ENCODE measurements at places on chromosomes 16 and 17. TPM values are rescaled to one million over a fixed set of nuclear protein-coding genes. Genes with fewer than 3 reads are reported as not detected.

Gene LDHD
- 6.8 TPM for polyA plus RNA-seq

DNA sequence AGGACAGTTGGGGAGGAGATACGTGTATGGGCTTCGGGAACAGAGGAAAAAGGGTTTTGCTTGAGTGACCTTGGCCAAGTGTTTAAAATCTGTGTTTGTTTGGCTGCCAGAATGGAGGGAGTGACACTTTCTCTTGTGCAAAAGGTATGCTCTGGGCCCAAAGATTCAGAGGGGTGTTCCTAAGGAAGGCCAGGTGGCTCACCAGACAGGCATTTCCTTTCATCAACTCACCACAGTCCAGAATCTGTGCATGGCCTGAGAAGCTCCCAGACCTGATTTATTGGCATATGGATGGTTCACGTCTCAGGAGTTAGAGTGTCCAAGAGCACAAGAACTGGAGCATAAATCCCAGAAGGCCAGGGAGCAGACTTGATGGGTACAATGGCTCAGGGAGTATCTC is 53.4 kb upstream of the NLK start:
- DNase-seq: no peak

DNA sequence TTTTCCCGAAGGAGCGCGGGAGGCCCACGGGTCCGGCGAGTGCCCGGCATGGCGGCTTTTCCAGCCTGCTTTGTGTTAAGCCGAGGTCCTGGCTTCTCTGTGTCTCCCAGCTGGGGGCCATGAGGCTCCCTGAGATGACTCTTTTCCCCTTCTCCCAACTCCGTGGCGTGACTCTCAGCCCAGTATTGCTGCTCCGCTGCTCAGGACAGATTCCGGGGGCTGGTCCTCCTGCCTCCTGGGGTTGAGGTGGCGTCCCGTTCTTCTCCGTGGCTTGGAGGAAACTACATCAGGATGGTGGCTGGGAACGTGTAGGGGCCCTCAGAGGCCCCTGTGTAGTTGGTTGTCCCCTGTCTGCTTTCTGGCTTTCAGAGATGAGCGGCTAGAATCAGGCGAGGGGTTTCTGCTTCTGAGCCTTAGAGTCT is 951 bp downstream of the GPS1 start:
- DNase-seq: no peak

GRCh38 chr16:60073376-60073775 is 1339.3 kb upstream of the GOT2 start:
- DNase-seq: no peak

Measured in aorta (tissue), 5 donors.